ENCODE measurements at places on chromosomes 5 and 9.

DNA sequence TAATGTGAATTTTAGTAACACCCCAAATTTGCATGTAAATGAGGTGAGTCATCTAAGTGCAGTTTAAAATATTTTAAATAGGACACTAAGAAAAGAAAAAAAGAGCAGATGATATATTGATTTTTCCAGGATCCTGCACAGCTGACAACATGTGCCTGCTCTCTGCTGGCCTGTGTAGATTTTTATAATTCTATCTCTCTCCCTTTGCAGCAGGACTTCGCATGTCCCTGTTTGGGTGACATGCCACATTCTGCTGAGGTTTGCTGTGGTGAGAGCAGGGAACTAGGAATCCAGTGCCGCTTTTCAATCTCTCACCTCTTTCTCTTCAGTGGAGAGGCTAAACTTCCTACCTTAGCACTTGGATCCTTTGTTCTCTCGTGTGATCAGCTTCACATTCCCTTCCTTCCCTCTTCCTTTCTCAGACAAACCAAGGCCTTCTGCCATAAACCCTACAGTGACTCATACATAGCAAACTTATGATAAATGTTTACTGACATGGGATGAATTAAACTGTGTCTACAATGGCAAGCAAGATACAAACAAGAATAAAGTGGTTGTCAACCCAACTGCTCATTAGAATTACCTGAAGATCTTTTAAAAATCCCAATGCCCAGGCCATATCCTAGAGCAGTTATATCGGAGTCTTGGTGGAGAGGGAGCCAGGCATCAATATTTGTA is 198.8 kb upstream of the EFNA5 start:
- DNase-seq = no peak

GRCh38 chr9:2341126-2341525 is 280.5 kb upstream of the VLDLR start:
- no peak for DNase-seq

GRCh38 chr5:142197098-142197497 is 88.5 kb downstream of the NDFIP1 start:
- DNase-seq = no peak

DNA sequence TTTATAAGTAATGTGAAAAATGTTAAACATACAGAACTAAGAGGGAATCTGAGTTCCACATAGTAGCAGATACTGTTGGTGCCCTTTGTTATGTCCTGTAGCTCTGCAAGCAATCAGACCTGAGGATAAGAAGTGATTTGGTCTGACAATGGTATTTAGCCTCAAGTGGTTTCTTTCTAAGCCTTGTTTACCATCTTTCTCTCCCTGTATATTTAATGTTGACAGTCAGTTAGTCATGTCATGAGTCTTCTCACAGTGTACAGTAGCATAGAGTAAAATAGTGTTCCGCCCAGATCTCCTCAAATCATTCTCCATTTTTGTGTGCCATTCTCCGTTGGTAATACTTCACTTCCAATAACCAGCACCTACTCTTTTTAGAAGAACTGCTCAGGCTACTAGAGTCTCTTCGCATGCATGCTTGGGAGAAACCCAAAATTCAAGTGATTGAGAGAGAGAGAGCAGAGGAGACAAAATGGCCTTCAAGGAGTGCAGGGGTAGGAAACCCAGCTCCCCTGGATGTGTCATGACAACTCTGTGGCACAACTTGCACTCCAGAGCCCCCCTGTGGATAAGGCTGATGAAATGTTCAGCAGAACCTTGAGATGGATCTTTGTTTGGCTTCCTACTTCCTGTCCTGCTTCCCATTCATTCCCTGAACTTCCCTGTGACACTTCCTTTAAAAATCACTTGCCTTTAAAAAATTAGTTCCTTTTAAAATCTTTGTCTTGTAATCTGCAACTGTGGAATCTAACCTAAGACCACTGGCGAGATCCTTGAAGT is 129.2 kb upstream of the FST start:
- no peak for DNase-seq

GRCh38 chr9:127216888-127217217 is 47.7 kb upstream of the GARNL3 start:
- no peak for DNase-seq

- DNase-seq = peak; percentile 8
These were observed 746 bp downstream of the STRBP start for GRCh38 chr9:123267481-123268198.

DNA sequence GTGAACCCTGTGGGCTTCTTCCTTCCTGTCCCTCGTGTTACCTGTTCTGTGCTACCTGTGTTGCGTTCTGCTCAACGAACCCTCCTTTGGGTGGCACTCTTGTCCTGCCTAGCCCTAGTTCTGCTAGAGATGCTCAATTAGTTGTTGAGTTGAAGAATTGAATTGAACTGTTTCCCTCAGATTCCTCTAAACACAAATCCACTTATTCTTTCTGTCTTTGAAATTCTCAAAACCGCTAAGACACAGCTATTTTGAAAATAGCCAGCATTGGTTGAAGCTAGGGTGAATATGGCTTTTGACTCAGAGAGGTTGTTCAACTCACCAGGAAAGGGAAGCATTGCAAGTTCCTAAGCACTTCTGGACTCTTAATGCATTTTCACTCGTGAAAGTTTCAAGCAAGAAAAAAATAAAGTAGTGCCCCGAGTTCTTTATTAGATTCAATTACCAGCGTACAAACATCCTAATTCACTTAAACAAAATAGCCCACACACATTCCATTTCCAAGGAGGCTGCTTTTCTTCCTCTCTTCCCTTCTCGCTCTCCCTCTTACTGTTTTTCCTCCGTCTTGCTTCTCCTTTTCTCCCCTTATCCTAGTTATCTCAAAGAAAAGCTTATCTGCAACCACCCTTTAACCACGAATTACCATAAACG is 642 bp upstream of the ITGA1 start:
- peak; percentile 39 for DNase-seq

DNA sequence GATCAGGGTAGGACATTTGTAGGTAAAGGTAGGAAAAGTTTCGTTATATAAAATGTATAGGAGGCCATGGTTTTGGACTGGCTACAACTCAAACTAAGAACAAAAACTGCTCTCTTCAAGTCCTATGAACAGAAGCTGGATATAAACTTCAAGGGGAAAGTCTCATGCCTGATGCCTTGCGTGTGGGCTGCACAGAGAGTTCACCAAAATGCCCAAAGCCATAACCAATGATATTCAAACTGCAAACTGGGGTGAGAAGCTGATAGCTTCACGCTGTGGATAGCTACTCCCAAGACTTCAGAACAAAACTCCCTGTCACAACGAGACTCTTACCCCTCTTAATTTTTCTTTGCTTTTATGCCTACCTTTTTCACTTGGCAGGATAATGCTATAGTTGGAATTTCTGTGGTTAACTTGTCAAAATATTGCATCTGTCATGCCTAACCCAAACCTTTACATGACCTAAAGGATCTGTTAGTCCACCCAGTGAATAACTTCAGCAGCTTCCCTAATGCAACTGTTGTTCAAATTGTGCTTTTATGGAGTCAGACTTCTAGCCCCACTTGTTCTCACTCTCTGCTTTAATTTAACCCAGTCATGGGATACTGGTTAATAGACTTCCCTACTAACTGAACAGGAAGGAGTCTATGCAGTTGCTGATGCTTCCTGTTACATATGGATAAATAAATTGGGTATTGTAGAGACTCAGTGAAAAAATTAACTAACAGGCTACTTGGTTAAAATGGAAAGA is 71.9 kb downstream of the SFXN1 start:
- DNase-seq = no peak

- DNase-seq = no peak
These were observed 85.7 kb upstream of the PPP1R2B start for GRCh38 chr5:156764176-156764971.

DNA sequence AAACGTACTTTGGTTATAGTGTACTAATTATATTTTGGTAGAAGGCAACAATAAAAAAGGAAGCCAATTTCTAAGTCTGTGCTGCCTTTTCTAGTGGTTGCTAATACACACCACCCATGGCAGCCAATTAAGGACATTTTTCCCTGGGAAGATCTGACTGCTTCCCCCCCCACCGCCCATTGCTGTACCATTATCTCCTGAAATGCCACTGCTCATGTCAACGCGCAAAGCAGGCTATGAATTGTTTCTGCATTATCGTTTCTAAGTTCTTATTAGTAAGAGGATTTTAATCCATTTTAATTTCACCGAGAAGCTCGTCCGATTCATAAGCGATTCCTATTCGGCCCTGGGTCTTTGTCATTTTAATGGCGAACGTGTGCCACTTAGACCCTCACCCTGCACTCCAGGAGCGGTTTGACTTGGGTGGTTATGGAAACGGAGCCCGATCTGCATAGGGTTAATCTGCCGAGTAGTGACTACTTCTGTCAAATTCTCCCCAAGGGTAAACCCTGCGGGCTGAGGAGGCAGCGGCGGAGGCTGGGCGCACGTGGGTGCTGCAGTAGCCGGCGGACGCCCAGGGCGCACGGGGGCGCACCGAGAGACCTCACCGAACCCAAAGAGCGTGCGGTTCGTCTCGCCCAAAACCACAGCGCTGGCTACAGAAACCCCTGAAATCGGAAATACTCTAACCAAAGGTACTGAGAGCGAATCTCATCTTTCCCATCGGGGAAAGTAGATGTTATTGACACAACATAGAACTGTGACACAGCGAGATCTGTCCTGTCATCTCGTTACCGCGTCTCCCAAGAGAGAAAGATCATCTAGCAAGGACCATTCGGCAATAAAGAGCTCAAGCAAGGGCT is 55.8 kb upstream of the SHC3 start:
- peak; percentile 3 for DNase-seq

DNA sequence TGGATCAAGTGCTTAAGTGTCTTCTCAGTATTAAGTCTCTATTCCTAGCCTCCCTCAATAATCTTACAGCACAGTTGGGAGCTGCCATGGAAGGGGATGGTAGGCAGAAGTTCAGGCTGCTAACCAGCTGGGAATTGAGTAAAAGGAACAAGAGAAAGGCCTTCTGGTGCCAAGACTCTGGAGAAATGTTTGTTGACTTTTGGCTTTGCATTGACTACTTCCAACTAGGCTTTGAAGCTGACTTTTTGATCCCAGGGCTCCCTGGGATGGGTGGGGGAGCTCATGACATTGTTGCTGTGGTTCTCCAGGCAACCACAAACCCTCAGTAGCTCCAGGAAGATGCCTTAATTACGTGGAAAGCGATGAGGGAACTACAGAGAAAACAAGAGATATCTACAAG is 85.2 kb upstream of the HTR4 start:
- DNase-seq = no peak

DNA sequence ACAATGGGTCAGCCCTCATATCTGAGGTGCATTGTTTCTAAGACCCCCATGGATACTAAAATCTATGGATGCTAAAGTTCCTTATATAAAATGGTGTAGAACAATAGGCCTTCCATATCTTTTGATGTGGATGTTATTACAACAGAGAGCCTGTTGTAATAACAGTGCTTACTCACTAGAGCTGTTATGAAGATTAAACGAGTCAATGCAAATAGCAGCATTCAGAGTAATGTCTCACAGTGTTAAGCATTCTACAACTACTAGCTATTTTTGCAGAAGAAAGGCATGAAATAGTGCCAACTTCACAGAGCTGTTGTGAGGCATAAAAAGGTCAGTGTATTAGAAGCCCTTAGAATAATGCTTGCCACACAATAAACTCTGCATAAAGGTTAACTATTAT is 13.0 kb downstream of the CHSY3 start:
- DNase-seq = no peak

DNA sequence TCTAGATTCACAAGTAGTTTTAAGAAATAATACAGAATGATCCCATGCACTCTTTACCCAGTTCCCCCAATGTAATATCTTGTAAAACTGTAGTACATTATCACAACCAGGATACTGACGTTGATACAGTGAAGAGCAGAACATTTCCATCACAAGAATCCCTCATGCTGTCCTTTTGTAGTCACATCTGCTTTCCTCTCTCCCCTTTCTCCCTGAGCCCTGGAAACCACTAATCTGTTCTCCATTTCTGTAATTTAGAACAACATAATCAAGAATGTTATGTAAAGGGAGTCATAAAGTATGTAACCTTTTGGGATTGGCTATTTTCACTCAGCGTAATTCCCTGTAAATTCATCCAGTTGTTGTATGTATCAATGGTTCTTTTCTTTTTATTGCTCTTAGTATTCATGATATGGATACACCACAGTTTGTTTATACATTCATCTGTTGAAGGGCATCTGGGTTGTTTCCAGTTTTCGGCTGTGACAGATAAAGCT is 61.1 kb downstream of the ERCC6L2 start:
- DNase-seq = no peak

- no peak for DNase-seq
These were observed 163.8 kb downstream of the SEC61B start for GRCh38 chr9:99385814-99386279.

- no peak for DNase-seq
These were observed 20.6 kb downstream of the WNK2 start for GRCh38 chr9:93204470-93205043.

GRCh38 chr5:96280946-96281393 is 152.1 kb downstream of the PCSK1 start:
- no peak for DNase-seq

- DNase-seq = no peak
These were observed 62.0 kb upstream of the RNU6ATAC start for GRCh38 chr9:134226221-134226930.

DNA sequence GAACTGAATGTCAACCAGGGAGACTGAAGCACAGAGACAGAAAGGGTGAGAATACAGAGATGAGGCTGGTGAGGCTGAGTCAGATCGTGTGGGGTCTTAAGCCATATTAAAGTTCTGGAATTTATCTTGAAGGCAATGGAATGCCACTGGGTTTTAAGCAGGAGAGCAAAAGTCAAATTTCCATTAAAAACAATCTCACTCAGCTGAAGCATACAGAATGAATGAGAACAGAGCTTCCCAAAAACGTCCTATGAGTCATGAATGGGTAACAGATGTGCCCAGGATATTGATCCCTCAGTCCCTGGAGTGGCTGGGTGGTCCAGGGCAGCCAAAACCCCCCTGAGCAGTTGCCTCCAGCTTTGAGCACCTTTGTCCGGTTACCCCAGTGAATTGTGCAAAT is 44.9 kb downstream of the PFDN1 start:
- DNase-seq = no peak

GRCh38 chr9:31334837-31335528 is 1049.5 kb upstream of the ACO1 start:
- no peak for DNase-seq

- no peak for DNase-seq
These were observed 195.3 kb downstream of the GAS1 start for GRCh38 chr9:86751956-86752355.

GRCh38 chr9:121284733-121285451 is 16.9 kb downstream of the GSN start:
- DNase-seq = no peak

GRCh38 chr5:36073595-36074216 is 7.0 kb upstream of the UGT3A2 start:
- no peak for DNase-seq

- DNase-seq = no peak
These were observed 4.9 kb upstream of the SHB start for GRCh38 chr9:38073882-38074281.

DNA sequence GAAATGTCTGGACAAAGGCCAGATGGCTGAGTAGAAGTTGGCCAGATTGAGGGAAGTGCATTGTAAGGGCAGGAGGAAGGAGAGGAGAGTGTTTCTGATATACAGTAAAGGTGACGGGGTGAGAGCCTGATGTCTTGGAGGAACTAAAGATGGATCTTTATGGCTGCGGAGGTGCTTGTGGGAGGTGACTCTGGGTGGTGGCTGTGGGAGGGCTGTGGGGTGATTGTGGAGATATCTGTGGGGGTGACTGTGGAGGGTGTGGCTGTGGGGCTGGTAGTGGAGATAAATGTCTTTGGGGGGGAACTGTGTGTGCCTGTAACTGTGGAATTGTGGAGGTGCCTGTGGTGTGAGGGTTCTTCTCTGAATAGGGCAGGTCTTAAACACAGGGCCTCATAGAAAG is 121.4 kb downstream of the CMYA5 start:
- DNase-seq = no peak

- DNase-seq = no peak
These were observed 14.9 kb downstream of the GLIS3 start for GRCh38 chr9:4284925-4285324.

- no peak for DNase-seq
These were observed 139.2 kb upstream of the PALM2AKAP2 start for GRCh38 chr9:109640580-109641371.
